ENCODE measurements at places on chromosomes 1 and 21.

GRCh38 chr1:157477419-157477818 is 74.9 kb downstream of the FCRL5 start:
- DNase-seq = no peak

- no peak for DNase-seq
These were observed 125.1 kb downstream of the EPHB2 start for GRCh38 chr1:22835636-22836319.

GRCh38 chr1:1631782-1632420 is at the start of gene MMP23B:
Gene MMP23B (plus strand): TSS chr1:1632173. CDS start chr1:1632219, 46 bp downstream.
- DNase-seq = no peak

DNA sequence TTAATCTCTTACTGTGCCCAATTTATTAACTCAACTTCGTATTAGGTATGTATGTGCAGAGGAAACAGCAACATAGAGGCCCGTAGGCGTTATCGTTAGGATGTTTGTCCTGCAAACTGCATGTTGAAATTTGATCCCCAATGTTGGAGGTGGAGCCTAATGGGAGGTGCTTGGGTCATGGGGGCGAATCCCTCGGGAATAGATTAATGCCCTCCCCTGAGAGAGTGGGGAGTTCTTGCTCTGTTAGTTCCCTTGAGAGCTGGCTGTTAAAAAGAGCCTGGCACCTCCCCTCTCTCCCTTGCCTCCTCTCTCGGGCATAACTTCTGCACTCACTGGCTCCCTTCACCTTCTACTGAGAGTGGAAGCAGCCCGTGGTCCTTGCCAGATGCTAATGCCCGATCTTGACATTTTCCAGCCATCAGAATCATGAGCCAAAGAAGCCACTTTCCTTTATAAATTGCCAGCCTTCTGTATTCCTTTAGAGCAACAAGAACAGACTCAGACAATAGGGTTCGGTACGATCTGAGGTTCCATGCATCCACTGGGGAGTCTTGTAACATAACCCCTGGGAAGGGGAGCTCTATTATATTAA is 149.0 kb upstream of the RAB4A start:
- no peak for DNase-seq

GRCh38 chr1:1129381-1129821 is 13.5 kb upstream of the C1orf159 start:
- no peak for DNase-seq

- DNase-seq = no peak
These were observed 687.7 kb downstream of the MATN1 start for GRCh38 chr1:30035522-30036228.

GRCh38 chr1:212649020-212649419 is 40.5 kb downstream of the ATF3 start:
- DNase-seq = no peak
